ENCODE measurements at places on chromosomes 6 and 20.

DNA sequence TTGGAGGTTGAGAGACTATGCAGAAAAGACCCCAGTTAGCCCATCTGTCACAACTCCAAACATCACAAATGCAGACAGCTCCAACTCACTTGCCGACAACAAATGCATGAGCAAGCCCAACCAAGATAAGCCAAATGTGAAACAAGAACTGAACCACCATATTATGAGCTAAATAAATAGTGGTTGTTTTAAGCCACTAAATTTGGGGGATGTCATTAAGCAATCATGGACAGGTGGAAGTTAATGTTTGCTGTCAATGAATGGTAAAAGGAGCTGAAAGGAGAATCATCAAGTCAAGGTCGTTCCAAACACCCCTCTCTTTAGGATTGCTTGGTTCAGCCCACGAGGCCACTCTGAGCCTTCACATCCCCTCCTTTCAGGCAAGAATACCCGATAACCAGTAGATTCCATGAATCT is 71.2 kb upstream of the PLCB4 start:
- no peak for DNase-seq

DNA sequence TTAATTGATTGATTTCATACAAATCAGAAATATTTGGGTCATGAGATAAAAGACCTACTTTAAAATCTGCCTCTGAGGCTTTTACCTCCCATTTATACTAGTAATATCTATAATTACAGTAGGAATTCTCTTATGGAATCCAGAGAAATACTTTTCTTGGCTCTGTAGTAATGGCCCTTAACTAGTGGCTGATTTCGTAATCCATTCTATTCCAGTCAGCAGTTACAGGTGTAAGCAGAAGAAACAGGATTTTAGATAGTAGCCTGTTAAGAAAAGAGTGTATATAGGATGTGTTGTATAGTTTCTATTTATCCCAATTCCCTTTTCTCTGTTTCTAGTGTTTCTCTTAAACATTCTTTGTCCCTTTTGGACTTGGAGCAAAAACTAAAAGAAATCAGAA is 21.2 kb downstream of the PEX3 start:
- no peak for DNase-seq

DNA sequence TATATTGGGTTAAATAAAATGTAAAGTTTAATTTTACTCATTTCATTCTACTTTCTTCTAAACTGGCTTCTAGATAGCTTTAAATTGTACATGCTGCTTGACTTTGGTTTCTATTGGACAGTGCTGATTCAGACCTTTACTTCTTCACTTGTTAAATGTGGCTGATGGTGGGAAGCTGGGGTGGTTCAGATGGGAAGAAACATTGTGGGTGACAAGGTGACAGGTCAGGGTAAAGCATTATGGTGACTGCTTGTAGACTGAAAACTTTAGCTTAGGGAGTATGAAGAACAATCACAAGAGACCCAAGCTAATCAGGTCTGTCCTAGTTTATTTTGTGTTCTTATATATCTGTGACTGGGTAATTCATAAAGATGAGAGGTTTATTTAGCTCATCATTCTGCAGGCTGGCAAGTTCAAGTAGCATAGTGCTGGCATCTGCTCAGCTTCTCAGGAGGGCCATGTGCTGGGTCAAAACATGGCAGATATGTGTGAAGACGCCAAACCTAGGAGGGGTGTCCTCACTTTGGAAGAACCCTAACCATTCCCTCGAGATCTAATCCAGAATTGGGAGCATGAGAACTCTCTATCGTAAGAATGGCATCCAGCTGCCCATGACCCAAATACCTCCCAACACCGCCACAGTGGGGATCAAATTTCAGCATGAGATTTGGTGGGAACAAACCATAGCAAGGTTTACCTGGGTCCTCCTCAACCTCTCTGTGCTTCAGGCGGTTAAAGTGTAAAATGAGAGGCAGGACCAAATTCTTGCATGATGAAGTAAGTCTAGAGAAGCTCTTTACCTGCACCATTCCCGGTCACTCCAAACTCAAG is 102.8 kb downstream of the FYN start:
- no peak for DNase-seq

DNA sequence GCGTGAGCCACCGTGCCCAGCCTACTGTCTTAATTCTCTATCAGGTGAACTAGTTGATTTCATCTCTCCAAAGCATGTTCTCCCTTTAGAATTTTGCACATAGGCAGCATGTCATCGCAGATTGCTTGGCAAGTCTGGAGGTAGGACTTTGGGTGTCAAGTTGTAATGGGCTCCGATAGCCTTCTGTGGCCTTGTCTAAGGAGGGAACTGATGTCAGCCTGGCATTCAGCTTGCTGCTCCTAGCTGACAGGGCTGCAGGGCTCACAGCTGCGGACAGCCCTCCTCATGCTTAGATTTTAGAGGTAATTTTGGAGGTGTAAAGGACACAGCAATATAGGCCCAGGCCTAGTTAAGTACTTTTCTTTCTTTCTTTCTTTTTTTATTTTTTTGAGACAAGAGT is 11.3 kb downstream of the CHMP4B start:
- DNase-seq = no peak

DNA sequence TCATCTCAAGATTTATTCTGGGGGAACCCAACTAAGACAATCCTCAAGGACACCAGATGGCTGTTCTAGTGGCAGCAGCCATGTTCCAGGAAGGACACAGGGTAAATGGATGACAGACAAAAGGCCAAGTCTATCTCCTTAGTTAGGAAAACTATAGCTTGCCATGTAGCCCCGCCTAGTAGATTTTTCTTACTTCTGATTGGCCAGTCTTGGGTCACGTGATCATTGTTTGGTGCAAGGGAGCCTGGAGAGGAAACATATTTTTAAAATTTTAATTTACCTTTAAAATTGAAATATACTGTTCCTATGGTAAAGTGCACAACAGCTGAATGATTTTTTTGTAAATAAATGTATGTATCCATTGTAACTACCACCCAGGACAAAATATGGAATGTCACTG is 4.4 kb upstream of the KCNS1 start:
- DNase-seq = no peak

GRCh38 chr6:123589317-123589716 is 47.4 kb downstream of the TRDN start:
- no peak for DNase-seq

DNA sequence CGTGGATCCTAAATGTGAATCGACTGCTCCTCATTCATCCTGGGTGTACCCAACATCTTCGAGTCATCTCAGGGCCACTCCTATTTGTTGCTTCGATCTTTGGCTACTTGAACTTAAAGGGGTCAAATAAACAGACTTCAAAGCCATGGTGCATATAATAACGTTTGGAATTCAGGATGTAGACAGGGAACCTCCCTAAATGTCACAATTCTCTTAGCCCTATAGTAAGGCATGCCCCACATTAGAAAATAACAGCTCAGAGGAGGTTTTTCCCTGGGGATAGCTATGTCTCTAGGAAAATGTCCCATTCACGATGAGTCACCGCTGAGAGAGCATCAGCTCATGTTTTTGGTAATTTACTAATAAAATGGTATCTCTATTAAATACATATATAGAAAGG is 54.8 kb upstream of the BMP6 start:
- DNase-seq = peak; percentile 58

DNA sequence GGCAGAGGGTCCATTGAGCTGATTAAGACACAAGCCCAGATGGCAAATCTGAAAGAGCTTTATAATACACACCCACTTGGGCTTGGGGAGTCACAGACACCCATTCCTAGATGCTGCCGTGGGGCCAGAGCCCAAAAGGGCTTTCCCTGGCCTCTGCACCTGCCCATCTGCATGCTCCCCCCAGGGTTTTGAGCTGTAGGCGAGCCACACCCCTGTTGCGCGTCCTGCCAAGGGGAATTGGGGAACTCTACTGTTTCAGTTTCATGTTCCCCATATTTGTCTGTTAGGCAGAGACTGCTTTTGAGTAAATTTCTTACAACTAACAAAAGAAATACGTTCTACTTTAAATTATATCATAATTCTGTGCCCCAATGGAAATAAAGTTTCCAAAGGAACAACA is 52.9 kb upstream of the FNDC1 start:
- no peak for DNase-seq

DNA sequence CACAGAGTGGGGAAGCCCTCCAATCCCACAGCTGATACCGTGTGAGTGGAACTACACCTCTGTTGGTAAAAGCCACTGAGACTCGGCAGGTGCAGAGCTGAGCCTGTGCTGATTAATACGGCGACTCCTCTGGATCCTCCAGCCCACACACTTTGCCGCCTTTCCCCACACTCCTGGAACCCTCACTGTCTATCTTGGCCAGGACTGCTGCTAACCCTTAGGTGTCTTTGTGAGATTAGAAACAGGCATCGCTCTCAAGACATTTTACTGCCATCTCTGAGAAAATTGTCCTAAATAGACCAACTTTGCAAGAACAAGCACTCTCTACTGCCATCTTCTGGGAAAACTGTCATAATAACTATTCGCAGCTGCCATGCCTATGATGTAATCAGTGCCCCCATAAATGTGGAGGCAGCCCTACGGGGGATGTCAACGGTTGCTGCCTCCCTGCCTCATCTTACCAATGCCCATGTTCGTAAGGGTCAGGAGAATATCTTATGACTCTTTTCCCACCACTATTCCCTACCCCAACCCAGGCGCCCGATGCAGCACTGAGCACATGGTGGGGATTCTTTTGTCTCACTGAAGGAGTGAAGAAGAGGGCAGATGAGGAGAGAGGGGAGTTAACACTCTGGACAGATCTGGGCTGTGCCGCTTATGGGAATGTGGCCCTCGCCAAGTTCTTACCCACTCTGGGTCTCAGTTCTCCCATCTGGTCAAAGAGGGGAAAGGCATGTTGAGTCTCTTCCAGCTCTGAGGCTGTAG is 26.1 kb upstream of the KCNB1 start:
- peak; percentile 75 for DNase-seq

DNA sequence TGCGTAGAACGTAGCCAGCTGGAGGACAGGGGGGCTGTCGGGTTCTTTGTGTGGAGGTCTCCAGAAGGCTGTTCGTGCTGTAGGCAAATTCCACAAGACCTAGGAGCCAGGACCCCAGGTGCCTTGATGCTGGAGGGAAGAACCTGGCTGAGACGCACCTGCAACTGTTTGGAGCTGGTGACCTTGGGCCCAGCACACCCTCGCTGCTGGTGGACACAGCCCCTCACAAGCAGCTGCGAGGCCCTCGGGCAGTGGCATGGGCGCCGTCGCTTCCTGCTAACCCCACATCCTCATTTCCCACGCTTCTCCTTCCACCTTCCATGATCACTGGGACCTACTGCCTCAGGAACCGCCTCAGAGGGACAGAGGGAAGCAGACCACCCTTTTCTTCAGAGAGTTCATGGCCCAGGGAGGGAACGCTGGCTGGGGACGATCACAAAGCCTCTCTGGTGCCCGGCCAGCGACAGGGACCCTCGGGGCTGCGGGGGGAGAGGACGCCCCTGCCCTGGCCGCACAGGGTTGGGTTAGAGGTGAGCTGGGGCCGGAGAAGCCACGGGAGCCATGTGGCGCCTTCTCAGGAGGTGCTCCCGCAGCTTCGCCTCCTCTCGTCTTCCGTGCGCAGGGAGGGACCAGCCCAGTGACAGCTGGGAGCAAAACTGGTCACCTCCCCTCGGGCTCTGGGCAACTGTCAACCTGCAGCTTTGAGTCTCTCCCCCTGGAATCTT is 18.4 kb downstream of the DLL1 start:
- no peak for DNase-seq

DNA sequence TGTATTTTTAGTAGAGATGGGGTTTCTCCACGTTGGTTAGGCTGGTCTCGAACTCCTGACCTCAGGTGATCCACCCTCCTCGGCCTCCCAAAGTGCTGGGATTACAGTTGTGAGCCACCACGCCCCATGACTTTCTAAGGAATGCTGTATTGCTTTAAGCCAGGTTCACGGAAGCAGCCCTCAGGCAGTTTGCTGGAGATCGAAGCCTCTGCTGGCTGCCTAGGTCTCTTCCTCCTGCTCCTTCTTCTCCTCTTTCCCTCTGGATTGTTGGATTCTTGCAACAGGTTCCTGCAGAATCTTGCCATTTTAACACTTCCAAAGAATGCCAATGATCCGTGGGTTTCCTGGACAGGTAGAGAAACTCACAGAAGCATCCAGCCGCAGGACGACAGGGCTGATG is 29.3 kb upstream of the B4GALT5 start:
- no peak for DNase-seq

DNA sequence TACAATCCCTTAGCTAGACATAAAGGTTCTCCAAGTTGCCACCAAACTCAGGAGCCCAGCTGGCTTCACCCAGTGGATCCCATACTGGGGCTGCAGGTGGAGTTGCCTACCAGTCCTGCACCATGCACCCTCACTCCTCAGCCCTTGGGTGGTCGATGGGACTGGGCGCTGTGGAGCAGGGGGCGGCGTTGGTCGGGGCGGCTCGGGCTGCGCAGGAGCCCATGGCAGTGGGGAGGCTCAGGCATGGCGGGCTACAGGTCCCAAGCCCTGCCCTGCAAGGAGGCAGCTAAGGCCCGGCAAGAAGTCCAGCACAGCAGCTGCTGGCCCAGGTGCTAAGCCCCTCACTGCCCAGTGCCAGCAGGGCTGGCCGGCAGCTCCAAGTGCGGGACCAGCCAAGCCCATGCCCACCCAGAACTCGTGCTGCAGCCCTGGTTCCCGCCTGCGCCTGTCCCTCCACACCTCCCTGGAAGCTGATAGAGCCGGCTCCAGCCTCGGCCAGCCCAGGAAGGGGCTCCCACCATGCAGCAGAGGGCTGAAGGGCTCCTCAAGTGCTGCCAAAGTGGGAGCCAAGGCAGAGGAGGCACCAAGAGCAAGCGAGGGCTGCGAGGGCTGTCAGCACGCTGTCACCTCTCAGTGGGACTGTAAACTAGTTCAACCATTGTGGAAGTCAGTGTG is 912.1 kb downstream of the PHF3 start:
- no peak for DNase-seq

DNA sequence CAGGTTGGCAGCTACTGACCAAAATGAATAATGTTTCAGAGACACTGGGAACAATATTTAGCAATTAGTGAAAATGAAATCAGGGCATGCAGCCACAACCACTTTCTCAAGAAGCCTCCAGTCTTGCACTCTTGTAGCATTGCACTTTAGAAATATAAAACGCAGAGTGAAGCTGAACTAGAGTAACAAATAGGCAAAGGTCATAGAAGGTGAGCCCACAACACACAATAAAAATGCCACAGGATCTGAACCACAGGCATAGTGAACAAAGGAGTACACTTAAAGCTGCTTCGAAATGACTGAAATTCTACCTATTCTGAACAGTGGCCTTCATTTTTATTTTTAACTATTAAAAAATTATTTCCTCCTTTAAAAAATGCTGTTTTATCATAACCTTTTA is 25.0 kb downstream of the DDO start:
- DNase-seq = no peak

- DNase-seq = no peak
These were observed at the start of gene SAMD3 for GRCh38 chr6:130222775-130223174. Gene SAMD3, minus strand, starts transcription at chr6:130222951. Its CDS starts 7,678 bp downstream, at chr6:130215273.

DNA sequence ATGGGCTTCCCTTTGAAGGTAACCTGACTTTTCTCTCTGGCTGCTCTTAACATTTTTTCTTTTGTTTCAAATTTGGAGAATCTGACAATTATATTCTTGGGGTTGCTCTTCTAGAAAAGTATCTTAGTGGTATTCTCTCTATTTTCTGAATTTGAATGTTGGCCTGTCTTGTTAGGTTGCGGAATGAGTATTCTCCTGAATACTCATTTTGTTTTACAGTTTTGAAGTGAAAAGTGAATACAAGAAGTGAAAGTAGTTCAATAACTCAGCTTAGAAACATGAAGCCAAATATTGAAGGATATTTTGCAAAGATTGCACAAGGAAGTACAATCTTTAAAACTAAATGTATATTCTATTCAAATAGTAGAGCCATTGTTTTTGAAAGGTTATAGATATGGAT is 120.2 kb upstream of the MAP3K4 start:
- no peak for DNase-seq
